ENCODE measurements at places on chromosomes 6 and 20.

DNA sequence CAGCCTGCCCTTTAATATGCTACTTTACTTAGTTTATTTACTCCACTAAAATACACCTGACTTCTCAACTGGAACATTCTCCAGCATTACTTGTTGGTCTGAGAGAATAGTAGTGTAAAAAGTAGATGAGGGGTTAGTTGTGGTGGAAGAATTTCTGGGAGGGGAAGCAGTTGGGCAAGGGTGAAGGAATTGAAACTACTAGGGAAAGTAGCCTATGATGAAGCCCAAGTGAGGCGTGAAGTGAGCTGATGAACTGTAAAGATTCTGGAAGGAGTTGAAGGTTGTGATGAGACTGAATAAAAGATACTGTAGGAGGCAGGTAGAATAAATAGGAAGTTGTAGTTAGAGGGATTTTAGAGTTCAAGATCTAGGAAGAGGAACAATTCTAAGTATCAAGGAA lies 72.5 kb downstream of the ITCH start:
- no peak for DNase-seq

DNA sequence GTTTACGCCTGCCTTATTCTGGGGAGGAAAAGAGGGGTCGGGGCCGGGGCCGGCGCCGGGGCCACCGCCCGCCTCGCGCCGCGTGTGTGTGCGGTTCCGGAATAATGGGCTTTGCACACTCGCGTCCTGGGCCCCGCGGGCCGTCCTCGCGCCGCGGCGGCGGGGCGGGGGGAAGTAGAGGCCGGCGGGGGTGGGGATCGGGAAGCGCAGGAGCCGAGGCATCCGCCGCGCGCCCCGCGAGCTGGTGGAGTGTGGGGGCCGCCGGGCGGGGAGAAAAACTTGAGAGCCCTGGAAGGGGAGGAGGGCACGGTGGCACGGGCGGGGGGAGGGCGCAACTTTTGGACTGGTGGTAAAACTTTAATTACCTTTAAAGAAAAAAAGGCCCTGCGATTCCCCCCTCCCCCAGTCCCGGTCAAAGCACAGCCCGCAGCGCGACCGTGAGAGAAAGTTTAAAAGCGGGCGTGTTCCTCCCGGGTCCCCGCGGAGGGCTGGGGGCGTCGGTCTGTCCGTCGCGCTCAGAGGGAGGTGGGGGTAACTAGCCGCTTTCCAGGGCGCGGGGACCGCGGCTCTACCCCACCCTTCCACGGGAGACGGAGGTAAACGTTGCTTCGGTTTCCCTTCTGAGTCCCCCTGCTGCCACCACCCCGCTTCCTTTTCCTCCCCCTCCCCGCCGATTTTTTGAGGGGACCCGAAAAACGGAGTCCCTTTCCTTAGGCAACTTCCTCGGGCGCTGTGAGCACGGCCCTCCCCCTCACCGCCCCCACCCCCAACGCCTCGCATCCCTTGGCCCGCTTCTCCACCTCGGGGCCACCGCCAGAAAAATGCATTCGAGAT lies 1.9 kb downstream of the L3MBTL3 start:
- DNase-seq = peak; percentile 67

GRCh38 chr20:51506527-51507215 lies 35.8 kb downstream of the NFATC2 start:
- no peak for DNase-seq

GRCh38 chr20:11222243-11222642 lies 548.4 kb upstream of the JAG1 start:
- DNase-seq = no peak

DNA sequence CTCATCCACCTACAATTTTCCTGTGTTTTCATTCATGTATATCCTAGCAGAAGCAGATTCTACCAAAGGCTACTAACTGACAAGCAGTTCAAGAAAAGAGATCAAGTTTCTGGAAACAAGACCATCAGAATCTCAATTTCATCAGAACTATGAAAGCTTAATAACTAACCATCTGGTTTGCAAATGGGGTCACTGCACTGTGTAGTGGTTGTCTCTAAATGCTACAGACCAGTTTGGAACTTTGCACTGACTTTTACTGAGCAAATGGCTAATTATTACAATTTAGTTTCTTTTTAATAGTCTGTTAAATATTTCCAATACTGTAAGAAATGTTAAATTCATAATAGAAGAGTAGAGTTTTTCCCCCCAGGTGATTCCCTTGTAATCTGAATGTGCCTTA lies 64.5 kb downstream of the REPS1 start:
- no peak for DNase-seq

- DNase-seq = peak; percentile 63
Measured at GRCh38 chr6:111361648-111362047, 121.4 kb downstream of the REV3L start.

- peak; percentile 17 for DNase-seq
Measured at GRCh38 chr20:5008759-5009158, 7.4 kb upstream of the SLC23A2 start.

- DNase-seq = peak; percentile 49
Measured at GRCh38 chr6:88730611-88731011, 232.8 kb downstream of the RNGTT start.

Data from adipocyte (in vitro differentiated cells).